ENCODE measurements at places on chromosomes 6 and 20.
A peak's percentile ranks its signal among the peaks of the same experiment; 100 is the strongest.

DNA sequence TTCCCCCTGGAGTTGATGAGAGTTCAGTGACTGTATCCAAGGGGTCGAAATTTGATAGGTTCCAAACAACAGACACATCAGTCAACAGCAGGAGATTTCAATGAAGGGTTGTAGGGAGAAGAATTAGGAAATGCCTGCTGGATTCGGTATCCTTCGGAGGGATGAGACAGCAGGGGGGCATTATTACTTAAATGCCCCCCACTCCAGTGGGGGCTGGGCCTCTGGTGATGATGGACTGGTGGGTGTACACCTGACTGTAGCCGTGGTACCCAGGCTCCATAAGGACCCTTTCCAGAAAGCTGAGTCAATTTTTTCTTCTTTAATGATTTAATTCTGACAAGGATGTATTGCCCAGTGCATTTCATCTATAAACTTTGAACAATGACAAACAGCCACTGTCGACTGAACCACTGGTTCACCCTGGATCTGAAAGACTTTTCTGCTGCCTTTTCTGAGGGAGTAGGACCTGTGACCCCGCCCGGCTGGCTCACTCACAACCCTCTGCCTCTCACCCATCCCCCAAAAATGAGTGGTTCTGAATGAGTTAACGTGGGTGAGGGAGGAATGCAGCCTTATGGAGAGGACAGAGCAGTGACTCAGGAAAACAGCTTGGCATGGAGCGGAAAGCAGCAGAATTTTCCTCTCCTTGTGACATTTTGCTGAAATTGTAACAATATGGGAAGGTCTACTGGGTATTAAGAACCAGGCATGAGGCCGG is 41.0 kb downstream of the ZMYND8 start:
- no peak for DNase-seq

- no peak for DNase-seq
Measured at GRCh38 chr20:58742668-58743566, 50.3 kb downstream of the NPEPL1 start.

GRCh38 chr6:87182321-87182720 is 27.0 kb downstream of the ZNF292 start:
- DNase-seq = no peak

DNA sequence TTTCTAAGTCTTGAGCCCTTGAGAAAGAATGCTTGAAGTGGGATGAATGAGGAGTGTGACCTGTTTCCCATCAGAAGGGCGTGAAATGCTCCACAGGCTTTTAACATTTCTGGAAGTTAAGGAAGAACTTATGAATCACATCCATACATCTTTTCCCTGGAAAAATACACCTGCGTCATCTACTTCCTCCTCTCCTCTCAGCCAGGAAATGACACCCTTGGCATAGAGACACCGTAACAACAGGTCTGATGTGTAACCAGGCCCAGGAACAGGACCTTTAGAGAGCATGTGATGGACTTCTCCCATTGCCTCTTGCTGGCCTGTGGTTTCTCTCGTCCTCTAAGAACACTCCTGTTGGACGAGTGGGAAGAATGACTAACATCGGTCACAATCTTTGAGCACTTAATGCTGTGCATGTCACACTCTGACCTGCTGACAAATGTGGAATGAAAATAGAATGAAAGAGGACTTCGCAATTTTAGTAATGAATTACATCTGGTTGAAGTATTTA is 28.5 kb upstream of the CITED2 start:
- DNase-seq = no peak

GRCh38 chr20:41619360-41620100 is 1.4 kb upstream of the CHD6 start:
- no peak for DNase-seq

- DNase-seq = no peak
Measured at GRCh38 chr6:7911345-7911725, 747 bp upstream of the TXNDC5 start.

GRCh38 chr6:12233693-12234571 is 56.2 kb upstream of the EDN1 start:
- peak; percentile 35 for DNase-seq

DNA sequence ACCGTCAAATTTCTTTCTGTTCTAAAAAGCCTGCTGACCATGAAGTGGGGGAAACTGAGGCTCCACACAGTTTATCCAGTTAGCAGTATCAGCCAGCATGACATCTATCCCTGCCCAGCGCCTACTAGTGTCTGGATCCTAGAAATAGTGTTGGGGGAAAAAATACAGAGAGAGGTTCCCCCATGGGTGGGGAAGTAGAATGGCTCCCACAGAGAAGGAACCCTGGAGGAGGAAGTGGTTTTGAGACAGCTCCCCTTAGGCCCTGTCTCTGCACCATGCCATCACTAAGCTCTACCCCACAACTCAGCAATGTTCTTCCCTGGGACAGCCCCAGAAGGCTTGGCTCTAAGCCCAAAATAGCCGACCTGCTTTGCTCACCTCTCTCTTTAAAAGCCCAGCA is 153.4 kb downstream of the MBOAT1 start:
- no peak for DNase-seq

GRCh38 chr20:22795871-22796270 is 211.5 kb upstream of the FOXA2 start:
- no peak for DNase-seq

DNA sequence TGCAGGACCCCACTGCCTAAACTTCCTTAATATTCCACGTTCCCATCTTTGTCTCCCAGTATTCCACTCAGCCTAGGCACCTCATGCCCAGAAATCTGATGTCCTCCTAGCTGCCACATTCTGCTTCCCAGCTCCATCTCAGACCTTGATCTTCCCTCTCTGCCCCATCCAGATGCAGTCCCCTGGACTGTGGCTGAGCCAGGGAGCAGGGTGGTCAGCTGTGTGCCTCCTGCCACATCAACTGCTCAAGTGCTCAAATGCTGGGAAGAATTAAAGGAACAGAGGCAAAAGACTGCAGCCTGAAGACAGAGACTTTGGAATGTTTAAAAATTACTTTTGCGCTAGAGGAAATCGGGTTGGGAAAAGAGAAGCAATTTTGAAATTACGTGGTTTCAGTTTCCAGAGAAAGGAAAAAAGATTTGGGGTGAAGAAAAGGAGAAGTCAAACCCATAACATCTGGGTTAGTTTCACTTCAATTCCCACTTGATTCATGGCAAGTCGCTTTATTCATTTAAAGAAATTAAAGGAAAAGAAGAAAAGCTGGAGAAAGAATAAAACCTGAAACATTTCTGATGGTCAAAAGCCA is 704.8 kb downstream of the PTPRT start:
- no peak for DNase-seq

GRCh38 chr6:151285122-151285521 is 45.4 kb downstream of the AKAP12 start:
- DNase-seq = no peak

- DNase-seq = no peak
Measured at GRCh38 chr20:47544240-47544639, 42.6 kb downstream of the NCOA3 start.

GRCh38 chr6:131937703-131938631 is 13.2 kb downstream of the CCN2 start:
- DNase-seq = peak; percentile 52

- DNase-seq = no peak
Measured at GRCh38 chr20:33463332-33464101, 20.0 kb upstream of the SNTA1 start.

DNA sequence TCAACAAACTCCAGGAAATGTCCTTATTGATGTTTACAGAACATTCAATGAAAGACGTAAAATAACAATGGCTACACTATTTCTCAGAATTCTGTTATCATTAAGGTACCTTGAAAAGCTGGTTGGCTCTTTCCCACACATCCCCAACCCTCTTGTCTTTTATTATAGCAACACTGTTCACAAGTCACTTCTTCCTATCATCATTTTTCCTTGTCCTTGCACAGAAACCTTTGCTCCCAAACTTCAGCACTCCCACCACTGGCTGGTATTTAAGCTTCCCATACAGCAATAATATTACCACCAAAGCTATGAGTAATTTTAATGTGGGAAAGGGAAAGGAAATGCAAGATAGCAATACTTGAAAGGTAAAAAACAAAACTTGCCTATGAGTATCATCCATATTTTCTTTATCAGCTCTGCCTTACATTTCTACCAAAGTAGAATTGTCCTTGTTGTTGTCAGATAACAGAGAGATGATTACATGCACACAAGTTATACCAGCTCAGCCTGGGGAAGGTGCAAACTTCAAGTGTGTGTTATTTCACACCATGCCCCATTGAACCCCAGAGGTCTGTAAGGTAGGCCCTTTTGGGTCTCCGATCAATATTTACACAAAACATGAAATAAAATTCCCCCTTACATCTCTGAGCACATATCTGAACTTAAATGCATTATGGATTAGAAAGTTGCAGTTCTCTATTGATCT is 32.2 kb downstream of the ARHGAP18 start:
- no peak for DNase-seq

DNA sequence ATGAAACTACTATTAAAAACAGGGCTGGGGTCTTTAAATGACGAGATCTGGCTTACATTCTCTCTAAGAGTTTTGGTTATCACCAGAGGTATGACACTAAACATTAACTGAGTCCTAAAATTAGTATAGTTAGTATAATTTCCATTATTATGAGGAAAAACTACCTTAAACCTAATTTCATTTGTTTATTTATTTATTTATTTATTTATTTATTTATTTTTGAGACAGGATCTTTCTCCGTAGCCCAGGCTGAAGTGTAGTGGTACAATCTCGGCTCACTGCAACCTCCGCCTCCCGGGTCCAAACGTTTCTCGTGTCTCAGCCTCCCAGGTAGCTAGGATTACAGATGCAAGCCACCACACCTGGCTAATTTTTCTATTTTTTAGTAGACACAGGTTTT is 85.5 kb downstream of the RNGTT start:
- no peak for DNase-seq

DNA sequence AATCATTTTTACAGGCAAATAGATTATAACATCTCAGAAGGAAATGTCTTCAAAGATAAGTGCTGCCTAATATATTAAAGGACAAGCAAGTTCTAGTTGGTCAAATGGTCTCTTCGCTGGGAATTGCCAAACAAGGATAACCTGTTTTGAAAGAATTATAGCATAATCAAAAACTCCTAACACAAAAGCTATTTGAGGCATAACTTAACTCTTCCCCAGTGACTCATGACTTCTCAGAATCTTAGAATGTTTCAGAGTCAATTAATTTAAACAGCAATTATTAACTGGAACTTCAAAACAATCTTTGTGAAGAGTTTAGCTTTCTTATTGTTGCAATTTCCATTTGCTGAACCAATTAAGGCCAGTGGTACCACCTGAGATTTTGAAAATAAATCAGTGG is 126.6 kb downstream of the MTFR2 start:
- DNase-seq = no peak

DNA sequence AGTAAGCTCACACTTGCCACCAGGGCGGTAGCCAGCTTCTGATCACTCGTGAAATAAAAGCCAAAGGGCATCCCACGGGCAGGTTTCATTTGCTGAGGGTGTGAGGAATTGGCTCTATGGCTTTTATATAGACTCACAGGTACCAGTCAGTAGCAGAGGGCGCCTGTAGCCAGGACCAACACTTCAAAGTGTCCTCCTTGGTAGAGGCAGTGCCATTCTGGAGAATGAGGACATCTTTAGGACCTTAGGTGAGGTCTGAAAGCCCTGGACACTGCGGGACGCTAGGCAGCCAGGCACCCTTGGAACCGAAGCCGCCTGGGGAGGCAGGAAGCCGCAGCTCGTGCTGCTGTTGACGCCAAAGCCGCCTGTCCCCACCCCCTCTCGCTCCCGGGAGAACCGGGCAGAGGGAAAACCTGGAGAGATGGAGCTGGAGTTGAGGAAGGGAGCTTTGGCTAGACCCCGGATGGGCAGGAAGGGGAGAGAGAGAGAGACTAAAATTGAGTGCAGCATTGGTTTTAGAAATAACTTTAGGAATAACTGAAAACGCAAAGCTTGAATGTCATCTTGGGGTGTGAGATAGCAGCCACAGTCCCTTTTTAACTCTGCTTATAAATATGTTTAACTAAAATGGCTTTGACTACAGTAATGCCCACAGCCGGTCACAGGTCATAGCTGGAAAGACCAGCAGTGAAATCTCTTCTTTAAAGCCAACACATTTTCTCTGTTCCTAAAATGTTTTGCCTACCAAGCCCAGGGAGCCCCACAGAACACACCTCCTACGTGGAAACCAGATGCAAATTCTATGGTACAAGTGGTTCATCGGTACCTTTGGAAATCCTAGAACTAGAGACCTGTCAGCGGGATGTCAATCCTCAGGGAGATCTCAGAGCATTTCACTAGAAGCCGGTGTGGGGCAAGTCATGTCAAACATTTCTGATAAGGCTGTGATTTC is 128.5 kb upstream of the CDYL start:
- peak; percentile 77 for DNase-seq

Data from HAP-1 (cell line).